Coronary artery (tissue), 2 donors: ENCODE measurements at places on chromosomes 2 and 18.
A peak's percentile ranks its signal among the peaks of the same experiment; 100 is the strongest.

- DNase-seq: peak; percentile 53
These were observed 158.3 kb downstream of the RTP5 start for GRCh38 chr2:242027676-242028450.

GRCh38 chr18:78908462-78909260, 71.0 kb upstream of the SALL3 start:
- peak; percentile 31 for DNase-seq

GRCh38 chr2:175854665-175855064, 147.4 kb downstream of the LNPK start:
- DNase-seq: no peak

DNA sequence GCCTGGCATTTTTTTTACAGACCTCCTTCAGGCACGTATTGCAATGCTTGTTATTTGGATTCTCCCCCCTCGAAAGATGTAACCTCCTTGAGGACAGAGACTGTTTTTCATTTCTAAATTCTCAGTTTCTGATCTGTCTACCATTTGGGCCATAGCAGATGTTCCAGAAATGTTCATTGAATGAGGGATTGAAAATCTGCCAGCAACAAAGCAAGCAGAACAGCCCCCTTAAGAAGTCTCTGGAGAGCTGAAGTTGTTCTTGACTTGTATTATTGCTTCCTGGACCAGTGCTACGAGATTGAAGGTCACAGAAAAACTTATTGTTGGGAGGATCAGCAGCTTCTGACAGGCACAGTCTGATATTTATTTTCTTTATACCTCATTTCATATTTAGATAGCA, 355.5 kb downstream of the EPHA4 start:
- no peak for DNase-seq

DNA sequence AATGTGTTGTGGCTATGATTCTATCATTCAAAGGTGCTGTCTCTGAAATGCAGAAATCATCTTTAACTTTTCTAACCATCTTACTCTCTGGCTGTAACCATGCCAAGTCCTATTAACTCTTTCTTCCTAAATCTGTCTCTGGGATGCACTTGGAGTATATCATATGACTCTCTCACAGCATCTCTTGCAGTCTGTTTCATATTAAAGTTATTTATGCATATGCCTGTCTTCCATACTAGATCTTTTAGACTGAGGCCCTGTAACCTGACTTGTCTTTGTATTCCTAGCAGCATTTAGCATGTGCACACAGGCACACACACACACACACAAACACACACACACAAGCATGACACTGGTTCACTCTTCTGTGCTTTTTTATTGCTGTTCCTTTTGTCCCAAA, 320.6 kb downstream of the ETAA1 start:
- DNase-seq: no peak

DNA sequence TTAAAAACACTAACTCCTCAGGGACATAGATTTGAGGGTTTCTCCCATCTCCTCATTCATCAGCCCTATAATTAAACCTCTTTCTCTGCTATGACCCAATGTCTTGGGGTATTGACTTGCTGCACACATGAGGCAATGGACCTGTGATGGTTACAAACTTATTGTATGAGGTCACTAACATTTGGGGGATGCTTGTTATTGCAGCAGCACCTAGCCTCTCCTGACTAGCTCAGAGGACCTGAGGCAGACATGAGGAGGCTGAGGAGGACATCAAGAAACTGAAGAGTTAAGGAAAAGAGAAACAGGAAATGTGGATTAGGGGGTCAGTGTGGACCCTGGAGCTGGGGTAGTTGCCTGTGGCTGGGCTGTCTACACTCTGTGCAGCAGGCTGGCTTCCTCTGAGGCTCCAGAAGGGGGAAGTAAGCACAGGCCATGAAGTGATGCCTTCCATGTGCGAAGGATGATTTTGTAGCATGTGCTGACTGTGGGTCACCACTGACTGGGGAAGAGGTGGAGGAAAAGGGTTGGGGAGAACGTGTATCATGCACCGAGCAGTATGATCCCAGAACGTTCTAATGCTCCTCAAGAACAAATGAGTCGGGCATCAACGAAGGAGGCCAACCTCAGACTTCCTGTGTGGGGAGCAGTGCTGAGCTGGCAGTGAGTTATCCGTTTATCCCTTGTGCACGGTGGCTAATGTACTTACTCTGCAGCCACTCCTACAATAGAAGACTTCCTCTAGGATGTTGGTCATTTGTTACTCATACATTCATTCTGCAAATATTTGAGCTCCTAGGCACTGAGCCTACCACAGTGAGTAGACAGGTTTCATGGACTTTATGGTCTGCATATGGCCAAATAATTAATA, 42.1 kb upstream of the RFX8 start:
- no peak for DNase-seq

DNA sequence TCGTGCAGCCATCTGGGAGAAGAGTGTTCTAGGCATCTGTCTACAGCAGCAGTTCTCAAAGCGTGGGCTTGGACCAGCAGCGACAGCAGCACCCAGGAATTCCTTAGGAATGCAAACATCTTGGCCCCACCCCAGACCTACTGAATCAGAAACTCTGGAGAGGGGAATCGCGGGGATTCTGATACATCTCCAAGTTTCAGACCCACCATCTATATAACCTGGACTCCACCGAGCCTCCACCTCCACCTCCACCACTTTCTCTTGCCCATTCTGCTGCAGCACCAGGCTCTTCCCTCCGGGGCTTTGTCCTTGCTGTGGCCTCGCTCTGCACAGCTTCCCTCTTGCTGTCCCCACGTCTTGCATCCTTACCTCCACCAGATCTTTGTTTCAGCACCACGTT, 256.4 kb downstream of the BCL2 start:
- no peak for DNase-seq

GRCh38 chr18:48942086-48942485, 8.7 kb downstream of the SMAD7 start:
- no peak for DNase-seq

DNA sequence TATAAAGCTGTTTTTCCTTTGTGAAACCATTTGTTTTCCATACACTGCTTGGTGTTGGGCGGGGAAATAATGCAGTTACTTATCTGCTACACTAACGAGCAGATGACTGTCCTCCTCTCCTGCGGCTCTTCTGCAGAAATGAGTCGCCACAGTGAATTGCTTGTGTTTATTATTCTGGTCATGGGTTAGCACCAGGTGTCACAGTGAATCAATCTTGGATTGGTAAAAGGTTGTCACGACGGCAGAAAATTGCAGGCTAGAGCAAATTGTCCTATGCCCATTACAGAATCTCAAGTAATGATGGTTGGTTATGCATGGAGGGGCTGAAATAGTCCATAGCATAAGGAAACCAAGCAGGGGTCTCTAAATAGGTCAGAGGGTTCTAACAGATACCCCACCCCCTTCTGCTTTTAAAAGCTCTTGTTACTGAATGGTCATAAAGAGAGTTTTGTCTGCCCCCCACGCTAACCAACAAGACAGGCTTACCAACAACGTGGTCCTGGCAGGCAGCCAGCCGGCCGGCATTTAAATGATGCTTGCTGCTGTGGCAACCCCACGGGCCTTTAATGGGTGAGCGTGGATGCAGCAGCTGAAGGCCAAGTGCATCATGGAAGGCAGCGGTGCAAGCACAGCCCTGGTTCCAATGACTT, 29.5 kb downstream of the RAB31 start:
- peak; percentile 40 for DNase-seq
